Ureter (tissue), 1 donor: ENCODE measurements at places on chromosomes 12 and 14. TPM values are rescaled to one million over a fixed set of nuclear protein-coding genes. Genes with fewer than 3 reads are reported as not detected.

The TMEM229B gene
- total RNA-seq: 24.7 TPM

The MYF6 gene
- total RNA-seq: not detected

GRCh38 chr12:48022676-48023385, 18.6 kb upstream of the COL2A1 start:
- DNase-seq: no peak

The WBP11 gene
- 54.0 TPM for total RNA-seq

DNA sequence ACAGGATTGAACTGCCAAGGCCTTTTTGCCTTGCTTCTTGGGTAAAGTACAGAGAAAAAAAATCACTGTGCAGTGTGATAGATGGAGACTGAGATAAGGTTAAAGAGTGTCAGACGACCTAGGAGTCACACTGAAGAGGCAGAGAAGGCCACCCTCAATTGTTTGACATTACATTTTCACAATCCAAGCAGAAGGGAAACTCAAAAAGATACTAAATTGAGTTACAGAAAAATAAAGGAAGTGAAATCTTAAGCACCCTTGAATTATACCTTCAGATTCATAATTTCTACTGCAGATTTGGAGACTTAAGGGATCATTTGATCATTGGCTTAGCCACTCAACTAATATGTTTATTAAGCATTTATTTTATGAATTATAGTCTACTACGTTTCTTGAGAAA, 97.1 kb downstream of the MYF5 start:
- DNase-seq: no peak

DNA sequence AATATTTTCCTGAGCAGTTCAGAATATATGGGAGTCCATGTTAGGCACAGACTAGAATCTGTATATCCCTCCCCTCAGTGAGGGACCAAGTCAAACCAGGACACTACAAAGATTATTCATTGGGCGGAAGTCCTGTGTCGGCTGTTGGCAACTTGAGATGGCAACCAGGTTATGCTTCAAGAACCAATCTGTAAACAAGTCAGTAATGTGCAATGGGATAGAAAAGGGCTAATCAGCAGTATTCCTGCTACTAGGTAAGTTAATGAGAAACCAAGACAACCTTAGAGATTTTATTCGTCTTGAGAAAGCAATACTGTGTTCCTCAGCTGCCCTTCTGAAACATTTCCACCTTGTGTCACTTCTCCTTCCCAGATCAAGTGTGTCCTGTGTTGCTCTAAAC, 26.4 kb downstream of the ARG2 start:
- DNase-seq: no peak

GRCh38 chr14:101077481-101078074, 174.1 kb upstream of the RTL1 start:
- no peak for DNase-seq

The GALNT4 gene
- total RNA-seq: 11.7 TPM

The FOXA1 gene
- total RNA-seq: 126 TPM

DNA sequence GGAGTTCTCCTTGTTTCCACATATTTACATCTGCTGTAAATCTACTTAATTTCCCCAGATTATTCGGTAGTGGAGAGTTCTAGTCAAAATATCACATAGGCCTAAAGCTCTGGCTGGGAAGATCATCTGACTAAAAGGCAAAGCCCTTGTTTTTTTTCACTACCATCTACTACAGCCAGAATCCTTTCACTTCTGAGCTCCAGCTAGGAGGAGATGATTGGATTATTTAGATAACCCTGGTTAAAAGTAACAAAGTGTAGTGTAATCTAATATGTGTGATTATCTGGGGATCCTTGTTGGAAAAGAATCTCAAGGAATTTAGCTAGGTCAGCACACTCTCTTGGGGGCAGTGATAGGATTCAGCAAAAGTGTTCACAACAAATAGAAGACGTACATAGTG, 125.4 kb downstream of the DYRK2 start:
- DNase-seq: no peak

The A2M gene
- total RNA-seq: 688 TPM

DNA sequence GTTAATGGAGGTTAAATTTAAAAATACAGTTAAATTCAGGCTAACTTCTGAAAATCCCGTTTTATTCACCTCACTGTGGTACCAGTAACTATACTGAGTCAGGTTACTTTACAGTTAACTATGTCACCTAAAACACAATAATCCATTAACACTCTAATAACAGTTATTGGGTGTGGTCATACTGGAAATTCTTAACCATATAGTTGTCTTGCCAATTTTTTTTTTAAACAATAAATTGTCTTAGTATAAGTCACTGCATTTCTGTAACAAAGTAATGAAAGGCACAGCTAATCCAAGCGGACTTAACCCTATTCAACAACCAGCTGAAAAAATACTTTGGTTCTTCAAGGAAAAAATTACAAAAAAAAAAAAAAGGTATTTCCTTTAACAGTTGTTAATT, 16.2 kb upstream of the PHLDA1 start:
- DNase-seq: no peak

The ABCC9 gene
- total RNA-seq: 22.1 TPM

DNA sequence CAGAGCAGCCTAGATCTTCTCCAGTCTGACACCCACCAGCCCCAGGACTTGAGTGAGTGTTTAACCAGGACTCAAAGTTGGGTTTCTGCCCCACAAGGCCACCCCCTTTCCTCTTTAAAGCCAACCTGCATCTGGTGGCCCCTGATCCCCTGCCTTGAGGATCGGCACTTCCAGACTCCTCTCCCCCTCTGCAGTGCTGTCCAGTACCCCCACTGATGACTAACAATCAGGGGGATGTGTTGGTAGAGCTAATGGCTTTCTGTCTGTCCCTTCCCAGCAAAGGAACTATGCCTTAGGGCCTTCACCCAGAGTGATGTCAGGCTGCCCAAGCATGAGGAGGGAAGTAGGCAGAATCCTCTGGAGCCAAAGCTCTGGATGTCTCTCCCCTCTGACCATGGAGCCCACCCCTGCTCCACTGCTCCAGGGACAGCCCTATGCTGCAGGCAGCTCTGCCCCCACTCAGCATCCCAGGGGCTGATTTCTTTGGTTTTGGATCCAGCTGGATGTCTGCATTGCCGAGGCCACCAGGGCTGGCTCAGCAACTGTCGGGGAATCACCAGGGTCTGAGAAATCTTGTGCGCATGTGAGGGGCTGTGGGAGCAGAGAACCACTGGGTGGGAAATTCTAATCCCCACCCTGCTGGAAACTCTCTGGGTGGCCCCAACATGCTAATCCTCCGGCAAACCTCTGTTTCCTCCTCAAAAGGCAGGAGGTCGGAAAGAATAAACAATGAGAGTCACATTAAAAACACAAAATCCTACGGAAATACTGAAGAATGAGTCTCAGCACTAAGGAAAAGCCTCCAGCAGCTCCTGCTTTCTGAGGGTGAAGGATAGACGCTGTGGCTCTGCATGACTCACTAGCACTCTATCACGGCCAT, 42.9 kb downstream of the DAD1 start:
- no peak for DNase-seq

DNA sequence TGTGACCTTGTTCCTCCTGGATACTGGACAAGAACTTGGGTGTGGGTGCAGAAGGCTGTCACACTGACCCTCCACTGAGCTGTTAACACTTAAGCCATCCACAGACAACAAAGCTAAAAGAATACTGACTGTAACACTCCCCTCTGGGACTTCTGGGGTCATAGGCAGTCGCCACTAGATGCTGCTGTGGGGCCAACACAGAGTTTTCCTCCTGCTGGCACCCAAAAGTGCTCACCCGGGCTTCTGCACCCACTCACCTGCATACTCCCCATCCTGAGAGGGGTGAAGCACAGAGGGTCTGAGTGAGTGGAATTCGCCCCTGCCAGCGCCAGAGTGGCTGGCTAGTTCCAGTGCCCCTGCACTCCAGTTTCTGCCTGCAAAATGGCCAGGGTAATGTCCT, 422.4 kb upstream of the LMO3 start:
- DNase-seq: no peak

GRCh38 chr12:31658471-31659086, 909 bp upstream of the ETFBKMT start:
- DNase-seq: no peak

The NRIP2 gene
- total RNA-seq: 3.6 TPM

- no peak for DNase-seq
Observed at GRCh38 chr14:32607399-32607798, 278.3 kb downstream of the AKAP6 start.

The KLRG1 gene
- total RNA-seq: 2.4 TPM

DNA sequence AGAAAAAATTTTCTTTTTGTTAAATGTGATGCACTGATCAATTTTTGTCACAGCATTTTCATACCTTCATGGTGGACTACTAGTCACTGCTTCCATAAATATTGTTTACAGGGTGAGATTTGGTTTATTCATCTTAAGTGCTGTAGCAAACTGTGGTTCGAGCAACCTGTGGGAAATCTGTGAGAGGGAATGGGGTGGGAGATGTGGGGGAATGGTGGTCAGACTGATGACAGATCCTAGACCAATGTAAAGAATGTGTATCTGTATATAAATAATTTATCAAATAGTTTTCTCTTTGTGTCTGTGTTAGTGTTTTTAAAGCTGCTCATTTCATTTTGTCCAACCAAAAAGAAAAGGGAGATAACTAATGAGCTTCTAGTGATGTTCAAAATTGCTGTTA, 26.7 kb downstream of the CSRP2 start:
- DNase-seq: no peak
